ENCODE measurements at places on chromosomes 13 and 19.

DNA sequence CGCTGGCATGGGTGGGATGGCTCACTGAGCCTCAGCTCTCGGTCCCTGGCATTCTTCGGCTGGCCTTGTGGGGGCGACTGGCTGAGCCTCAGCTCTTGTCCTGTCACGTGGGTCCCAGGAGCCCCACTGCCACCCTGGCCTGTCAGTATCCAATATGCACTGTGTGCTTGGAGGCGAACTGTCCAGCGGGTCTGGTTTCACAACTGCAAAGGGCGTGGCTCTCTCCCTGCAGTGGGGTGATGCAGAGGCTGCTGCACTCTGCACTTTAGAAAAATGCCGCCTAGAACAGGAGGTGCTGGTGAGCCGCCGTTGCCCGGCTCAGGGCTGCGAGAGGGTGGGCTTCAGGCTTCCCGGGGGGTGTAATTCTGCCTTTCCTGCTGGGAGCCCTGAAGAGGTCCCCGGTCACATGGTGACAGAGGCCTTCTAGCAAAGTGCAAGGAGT lies 17.0 kb upstream of the TMEM255B start:
- DNase-seq = no peak

GRCh38 chr19:49422407-49423070 lies 702 bp downstream of the PTH2 start:
- DNase-seq = peak; percentile 77

GRCh38 chr13:33193428-33193974 lies 92.1 kb downstream of the STARD13 start:
- DNase-seq = no peak

- DNase-seq = peak; percentile 39
These were observed 4.3 kb downstream of the CD37 start for GRCh38 chr19:49339301-49340068.
